Neural crest cell (in vitro differentiated cells): ENCODE measurements at places on chromosomes 5 and 9.
A peak's percentile ranks its signal among the peaks of the same experiment; 100 is the strongest.

DNA sequence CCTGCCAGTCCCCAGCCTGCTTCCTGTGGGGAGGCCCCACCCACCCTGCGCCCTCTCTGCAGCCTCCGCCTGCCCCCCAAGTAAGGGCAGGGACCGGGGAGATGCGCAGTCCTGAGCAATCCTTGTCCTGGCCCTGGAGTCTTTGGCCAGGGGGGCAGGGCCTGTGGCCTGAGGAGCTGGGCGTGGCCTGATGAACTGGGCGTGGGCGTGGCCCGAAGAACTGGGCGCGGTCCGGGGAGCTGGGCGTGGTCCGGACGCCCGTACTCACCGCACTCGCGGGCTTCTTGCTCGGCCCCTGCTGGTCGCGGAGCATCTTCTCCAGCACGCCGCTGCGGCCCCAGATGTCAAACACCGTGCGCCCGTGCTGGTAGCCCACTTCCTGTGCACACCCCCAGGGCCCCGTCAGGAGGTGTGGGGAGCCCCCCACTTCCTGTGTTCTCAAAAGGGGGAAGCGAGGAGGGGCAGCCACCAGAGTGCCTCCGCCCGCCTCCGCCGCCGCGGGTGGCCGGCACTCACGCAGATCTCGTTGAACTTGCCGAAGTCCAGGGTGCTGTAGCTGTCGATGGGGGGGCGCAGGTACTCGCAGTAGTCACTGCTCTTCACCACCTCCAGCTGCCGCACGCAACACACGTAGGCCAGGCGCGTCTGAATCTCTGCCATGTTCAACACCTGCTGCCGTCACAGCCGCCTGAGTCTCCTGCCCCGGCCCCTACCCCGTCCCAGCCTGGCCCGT lies 2.7 kb upstream of the NSMF start:
- H3K27ac ChIP-seq, result no peak overlapping the region
- H3K4me3 ChIP-seq, result no peak overlapping the region
- peaks cover 3% of the 10 kb centered on the region for H3K27me3 ChIP-seq

DNA sequence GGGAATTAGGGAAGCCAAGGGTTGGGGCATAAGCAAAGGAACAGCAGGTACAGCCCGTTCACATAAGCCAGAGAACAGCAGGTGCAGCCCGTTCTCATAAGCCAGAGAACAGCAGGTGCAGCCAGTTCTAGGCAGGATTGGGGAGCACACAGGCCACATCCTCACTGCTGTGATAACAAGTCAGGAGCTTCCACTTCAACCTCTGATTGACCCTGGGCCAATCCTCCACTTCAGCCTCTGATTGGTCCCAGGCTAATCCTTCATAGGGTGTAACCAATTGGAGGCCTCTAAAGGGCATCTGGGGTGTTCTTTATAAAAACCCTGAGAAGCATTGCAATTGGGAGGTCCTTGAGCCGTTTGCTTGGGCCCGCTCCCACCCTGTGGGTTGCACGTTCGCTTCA lies 27.5 kb downstream of the CEL start:
- H3K27me3 ChIP-seq, result no peaks in the 10 kb centered on the region
- H3K27ac ChIP-seq, result no peak overlapping the region
- H3K4me3 ChIP-seq, result no peak overlapping the region
- DNase-seq, result no peak
- H3K36me3 ChIP-seq, result no peaks in the 10 kb centered on the region

- H3K4me3 ChIP-seq, result no peak overlapping the region
- H3K4me1 ChIP-seq, result peaks cover 49% of the 10 kb centered on the region
- peaks cover 4% of the 10 kb centered on the region for H3K36me3 ChIP-seq
- H3K27ac ChIP-seq, result peak overlapping the region; percentile 83
- no peak for DNase-seq
These were observed 86.6 kb downstream of the SLC38A9 start for GRCh38 chr5:55625589-55625909.

GRCh38 chr9:110950041-110950645 lies 88.1 kb downstream of the LPAR1 start:
- peaks cover 3% of the 10 kb centered on the region for H3K4me1 ChIP-seq
- no peak overlapping the region for H3K4me3 ChIP-seq
- no peak for DNase-seq
- H3K36me3 ChIP-seq, result peaks cover 14% of the 10 kb centered on the region
- no peak overlapping the region for H3K27ac ChIP-seq

DNA sequence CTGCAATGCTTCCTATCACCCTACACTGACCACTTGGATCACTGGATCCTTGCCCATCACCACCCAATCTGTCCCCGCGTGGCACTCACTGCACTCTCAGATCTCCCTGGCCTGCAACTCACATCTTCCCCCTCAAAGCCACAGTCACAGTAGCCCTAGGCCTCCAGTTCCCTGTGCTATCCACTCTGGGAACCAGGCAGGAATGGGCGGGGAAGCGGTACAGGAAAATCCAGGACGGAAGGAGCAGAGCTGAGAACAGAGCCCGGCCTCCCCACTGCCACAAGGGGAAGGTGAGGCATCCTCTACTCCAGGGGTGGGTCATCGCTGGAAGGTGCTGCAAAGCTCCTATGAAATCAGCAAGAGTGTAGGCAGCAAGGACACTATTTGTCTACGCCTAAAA lies 102.6 kb downstream of the ESM1 start:
- no peak overlapping the region for H3K27ac ChIP-seq
- H3K4me1 ChIP-seq, result peaks cover 11% of the 10 kb centered on the region
- peaks cover 43% of the 10 kb centered on the region for H3K27me3 ChIP-seq
- no peak for DNase-seq
- no peaks in the 10 kb centered on the region for H3K36me3 ChIP-seq

DNA sequence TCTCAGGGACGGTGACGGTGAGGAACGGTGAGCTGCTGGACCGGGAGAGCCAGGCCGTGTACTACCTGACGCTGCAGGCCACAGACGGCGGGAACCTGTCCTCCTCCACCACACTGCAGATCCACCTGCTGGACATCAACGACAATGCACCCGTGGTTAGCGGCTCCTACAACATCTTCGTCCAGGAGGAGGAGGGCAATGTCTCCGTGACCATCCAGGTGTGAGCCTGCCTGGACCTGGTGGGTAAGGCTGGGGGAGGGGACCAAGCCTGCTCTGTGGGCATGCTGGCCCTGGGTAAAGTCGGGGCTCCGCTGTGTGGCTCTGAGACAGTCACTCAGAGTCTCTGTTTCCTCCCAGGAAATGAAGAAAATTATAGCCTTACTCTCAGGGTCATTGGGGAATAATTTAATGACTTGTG lies 29.3 kb downstream of the CDHR2 start:
- no peak overlapping the region for H3K27ac ChIP-seq
- DNase-seq, result peak; percentile 29
- H3K36me3 ChIP-seq, result no peaks in the 10 kb centered on the region
- peaks cover 5% of the 10 kb centered on the region for H3K27me3 ChIP-seq
- no peak overlapping the region for H3K4me3 ChIP-seq
- H3K4me1 ChIP-seq, result peaks cover 4% of the 10 kb centered on the region

DNA sequence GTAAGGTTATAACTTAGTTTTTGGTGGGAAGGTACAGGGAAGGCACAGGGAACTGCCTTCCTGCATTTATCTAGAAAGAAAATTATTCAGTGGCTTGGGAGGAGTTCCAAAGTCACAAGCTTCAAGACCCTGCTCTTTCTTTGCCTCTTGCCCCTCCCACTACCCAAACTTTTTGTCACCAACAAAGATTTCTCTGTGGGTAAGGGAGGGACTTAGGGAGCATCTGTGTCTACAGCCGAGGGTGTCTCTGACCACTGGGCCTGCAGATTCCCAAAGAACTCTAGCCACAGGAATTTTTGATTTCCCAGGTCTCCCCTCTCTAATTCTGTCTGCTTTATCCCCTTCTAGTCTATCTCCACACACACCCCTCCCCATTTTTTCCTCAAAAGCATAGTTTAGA lies 2.1 kb downstream of the ECSCR start:
- no peak for DNase-seq
- no peak overlapping the region for H3K4me3 ChIP-seq
- H3K27me3 ChIP-seq, result no peaks in the 10 kb centered on the region
- H3K4me1 ChIP-seq, result peaks cover 17% of the 10 kb centered on the region
- no peak overlapping the region for H3K27ac ChIP-seq

DNA sequence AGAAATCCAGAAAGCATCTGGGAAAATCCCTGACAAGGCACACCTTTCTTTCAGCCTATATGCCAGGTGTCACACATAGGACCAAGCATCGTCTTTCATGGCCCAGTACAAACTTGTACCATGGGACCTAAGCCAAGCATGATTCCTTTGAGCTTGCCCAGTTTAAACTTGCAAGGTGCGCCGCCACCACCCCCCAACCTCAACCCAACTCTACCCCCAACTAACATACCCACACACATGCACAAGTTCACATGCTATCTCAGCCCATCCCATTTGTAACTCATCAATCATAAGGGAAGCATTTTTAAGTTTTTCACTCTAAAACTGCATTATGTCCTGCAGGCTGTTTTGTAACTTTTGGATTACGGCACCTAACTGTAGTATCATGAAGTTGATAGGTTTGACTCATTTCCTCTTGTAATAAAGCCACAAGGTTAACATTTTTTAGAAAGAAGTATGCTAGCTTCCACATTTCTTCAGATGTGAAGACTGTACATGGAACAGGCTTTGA lies 145.9 kb upstream of the FST start:
- no peaks in the 10 kb centered on the region for H3K4me1 ChIP-seq
- DNase-seq, result no peak
- H3K4me3 ChIP-seq, result no peak overlapping the region
- H3K36me3 ChIP-seq, result no peaks in the 10 kb centered on the region
- no peaks in the 10 kb centered on the region for H3K27me3 ChIP-seq

DNA sequence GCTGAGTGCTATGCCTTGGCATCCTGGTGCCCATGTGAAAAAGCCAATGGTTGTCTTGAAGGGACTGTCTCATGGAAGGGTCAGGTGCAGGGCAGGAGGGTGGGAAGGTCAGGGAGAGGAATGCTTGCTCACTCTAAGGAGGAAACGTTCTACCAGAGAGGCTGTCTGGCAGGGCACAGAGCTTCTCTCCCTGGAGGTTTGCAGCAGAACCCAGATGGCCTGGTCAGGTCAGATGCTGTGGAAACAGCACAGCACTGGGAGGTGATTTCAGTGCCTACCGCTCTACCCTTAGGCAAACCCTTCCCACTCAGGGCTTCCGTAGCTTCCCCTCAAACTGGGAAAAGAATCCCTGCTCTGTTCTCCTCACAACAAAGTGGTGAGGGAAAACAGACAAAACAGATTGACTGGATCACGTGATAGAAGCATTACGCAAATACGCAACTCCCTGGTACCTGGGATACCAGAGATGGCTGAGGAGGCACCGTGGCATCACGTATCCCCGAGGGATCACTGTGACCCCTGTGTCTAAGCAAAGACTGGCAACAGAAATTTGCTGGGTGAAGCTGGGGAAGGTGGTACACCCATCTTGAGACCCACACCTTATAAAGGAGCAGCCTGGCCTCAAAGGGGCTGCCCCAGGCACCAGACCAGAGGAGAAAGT lies 3.9 kb upstream of the MGAT1 start:
- no peaks in the 10 kb centered on the region for H3K36me3 ChIP-seq
- H3K27me3 ChIP-seq, result no peaks in the 10 kb centered on the region
- no peak for DNase-seq
- H3K27ac ChIP-seq, result peak overlapping the region; percentile 88
